ENCODE measurements at places on chromosomes 5 and 9.

DNA sequence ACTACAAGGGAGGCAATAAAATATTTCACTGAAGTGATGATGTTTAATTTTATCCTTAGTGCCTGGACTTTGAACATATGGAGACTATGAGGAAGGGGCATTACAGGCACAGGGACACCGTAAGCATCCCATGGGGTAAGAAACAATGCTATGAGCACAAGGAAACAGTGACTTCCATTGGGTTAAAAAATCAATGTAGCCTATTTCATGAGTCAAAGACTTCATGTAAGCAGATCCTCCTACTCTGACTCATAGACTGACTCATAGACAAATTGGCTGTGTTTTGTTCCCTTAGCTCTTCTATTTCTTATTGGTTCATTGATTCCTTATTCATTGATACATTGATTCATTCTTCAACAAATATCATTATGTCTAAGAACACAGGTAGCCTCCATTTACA lies 351.0 kb downstream of the PRELID2 start:
- DNase-seq, result no peak

DNA sequence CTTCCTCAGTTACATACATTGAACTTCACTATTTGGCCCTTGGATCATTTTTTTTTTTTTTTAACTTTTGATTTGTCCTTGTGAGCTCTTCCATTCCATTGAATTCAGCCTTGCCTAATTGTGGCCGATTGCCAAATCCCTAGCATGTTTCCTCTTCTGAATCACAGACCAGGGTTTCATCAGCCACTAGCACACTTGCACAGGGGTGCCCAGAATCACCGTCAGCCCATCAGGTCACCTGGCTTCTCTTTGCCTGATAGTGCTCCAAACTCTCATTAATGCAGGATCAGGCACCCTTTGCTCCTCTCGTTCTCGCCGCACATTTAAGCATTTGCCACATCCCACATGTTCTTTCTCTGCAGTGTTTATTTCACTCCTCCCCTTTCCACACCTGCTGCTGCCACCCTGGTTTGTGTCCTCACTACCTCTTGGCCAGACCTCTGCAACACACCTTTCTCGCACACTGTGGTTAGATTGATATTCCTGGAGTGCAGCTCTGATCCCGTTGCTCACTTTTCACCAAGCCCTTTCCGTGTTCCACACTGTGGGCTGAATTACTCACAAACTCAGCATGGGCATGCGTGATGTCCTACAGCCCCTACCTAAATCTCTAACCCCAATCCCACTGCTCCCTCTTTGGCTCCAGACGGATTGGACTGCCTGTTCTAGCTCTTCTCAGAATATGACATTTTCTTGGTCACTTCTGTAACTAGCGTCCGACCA lies 9.8 kb downstream of the PIK3R1 start:
- DNase-seq, result peak; percentile 71

- DNase-seq, result no peak
Observed at GRCh38 chr5:138737494-138738265, 15.5 kb upstream of the CTNNA1 start.

DNA sequence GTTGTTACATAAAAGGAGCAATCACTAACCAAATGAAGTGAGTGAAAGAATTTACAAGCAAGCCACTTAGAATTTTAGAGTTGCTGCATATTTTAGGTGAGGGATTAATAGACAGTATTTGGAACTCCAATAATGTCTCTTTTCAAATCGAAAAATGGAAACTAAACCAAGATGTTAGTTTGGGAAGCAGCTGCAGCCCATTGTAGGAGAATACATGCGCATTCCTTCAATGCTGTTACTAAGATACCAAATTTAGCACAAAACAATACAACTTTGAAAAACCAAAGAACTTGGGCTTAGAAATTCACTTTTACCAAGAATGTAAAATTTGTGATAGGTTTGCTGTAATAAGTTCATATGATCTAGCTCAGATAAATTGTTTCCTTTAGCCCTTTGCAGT lies 411.8 kb upstream of the CDH6 start:
- no peak for DNase-seq

- peak; percentile 82 for DNase-seq
Observed at GRCh38 chr5:151213803-151214613, 9.9 kb downstream of the CCDC69 start.

DNA sequence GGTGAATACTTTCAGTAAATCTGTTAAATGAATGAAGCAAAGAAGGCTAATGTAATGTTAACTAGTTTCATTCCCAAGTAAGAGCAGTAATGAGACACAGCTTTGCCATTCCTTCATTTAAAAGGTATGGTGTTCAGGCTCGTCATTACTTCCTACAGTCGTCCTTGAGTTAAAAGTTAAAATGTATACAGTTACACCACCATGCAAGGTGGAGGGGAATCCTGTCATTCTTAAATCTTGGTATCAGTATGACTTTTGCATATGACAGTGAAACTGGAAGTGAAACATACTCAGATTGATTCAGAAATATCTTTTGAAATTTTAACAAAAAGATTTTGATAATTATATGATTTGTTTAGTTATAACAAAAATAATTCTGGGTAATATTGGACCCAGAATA lies 25.9 kb downstream of the MTRR start:
- no peak for DNase-seq

- DNase-seq, result no peak
Observed at GRCh38 chr5:89313044-89313443, 430.1 kb upstream of the MEF2C start.

DNA sequence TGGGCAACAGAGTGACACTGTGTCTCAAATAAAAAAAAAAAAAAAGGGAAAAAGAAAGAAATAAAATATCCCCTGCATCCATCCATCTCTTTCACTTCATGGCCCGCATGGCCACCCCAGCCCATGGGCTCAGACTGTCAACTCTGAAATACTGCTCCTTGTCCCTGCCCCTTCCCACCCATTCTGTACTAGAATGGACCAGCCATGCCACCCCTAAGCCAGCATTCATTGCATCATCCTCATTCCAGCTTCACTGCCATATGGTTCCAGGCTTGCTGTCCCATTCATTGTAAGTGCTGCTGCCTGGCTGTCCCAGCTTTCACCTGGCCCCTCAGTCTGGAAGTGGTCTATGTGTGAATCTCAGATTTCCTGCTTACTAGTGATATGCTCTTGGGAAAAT lies 46.2 kb downstream of the SPRY4 start:
- DNase-seq, result no peak

DNA sequence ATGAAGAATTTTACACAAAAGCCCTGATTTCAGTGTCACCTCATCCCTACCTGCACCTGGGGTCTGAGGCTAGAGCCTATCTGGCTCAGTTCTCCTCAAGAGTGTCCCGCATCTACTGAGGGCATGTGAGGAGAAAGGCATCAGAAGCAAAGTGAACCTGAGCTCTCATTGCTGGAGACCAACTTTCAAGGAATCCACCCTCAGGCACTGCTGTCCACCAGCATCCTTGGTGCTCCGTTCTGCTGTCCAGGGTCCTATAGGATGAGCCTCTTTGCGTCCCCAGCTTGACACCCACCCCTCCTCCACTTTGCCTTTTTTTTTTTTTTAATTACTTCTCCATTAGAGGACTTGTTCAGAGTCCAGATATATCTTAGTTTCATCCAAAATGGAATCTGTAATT lies 49.5 kb downstream of the CAMSAP1 start:
- DNase-seq, result no peak

GRCh38 chr5:6228257-6229250 lies 149.8 kb downstream of the MED10 start:
- no peak for DNase-seq

DNA sequence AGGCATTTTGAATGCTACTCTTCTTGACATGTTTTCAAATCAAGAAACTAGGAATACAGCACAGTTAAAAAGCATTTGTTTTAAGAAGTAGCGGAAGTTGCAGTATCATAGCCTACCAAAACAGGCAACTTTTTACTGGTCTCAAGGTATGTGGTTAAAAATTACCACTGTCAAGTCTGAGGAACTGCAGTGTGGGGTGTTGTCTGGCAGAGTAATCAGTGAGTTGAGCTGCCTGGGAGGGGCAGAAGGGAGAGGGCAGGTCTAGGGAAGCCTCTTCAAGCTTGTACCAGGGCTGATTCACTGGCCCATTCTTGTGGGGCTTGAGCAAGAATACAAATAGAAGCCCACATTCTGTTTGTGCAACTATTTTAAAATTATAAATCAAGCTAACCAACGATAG lies 42.4 kb upstream of the SV2C start:
- DNase-seq, result no peak

DNA sequence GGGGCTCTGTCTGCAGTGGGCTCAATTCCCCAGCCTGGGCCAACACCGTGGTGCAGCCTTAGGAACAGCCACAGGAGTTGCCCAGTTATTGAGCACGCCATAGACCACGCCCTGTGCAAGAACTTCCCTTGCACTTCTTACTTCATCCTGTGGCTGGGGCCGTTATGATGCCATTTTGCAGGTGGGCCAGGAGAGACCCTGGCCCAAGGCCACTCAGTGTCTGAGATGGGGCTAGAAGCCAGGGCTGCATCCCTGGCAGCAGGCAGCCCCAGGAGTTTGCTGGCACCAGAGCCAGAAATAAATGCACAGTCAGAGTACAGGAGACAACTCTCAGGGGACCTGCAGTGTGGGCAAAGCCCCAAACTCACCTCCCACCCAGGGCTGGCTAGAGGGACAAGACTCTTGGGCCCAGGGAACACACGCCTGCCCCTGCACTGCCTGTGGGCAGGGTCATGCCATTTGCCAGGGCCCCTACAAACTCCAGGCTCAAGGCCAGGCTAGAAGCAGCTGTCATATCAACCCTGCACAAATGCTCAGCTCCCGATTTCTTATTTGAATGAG lies 6.7 kb downstream of the CORO2A start:
- DNase-seq, result no peak

- no peak for DNase-seq
Observed at GRCh38 chr5:112143690-112144089, 275.4 kb downstream of the EPB41L4A start.

GRCh38 chr9:93890436-93890935 lies 64.7 kb downstream of the BARX1 start:
- DNase-seq, result peak; percentile 6

- DNase-seq, result peak; percentile 17
Observed at GRCh38 chr5:135222771-135223170, 176.3 kb downstream of the MACROH2A1 start.

- no peak for DNase-seq
Observed at GRCh38 chr5:138472353-138472752, 7.1 kb downstream of the EGR1 start.

DNA sequence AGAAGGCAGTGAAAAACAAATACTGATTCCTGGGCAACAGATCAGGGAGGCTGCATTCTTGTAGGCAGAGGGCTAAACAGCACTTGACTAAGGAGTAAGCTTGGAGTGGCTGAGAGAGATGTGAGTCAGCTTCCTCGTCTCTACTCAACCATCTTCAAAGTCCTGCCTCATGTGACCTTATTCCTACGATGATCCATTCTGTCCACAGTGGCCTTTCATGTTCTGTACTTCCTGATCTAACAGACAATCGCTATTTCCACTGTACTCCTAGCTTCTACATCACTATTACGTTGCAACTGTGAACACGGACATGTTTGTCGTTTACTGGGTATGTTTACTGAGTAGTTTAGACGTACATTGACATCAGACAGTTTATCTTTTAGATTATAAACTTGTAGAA lies 365.4 kb downstream of the ARL15 start:
- no peak for DNase-seq

DNA sequence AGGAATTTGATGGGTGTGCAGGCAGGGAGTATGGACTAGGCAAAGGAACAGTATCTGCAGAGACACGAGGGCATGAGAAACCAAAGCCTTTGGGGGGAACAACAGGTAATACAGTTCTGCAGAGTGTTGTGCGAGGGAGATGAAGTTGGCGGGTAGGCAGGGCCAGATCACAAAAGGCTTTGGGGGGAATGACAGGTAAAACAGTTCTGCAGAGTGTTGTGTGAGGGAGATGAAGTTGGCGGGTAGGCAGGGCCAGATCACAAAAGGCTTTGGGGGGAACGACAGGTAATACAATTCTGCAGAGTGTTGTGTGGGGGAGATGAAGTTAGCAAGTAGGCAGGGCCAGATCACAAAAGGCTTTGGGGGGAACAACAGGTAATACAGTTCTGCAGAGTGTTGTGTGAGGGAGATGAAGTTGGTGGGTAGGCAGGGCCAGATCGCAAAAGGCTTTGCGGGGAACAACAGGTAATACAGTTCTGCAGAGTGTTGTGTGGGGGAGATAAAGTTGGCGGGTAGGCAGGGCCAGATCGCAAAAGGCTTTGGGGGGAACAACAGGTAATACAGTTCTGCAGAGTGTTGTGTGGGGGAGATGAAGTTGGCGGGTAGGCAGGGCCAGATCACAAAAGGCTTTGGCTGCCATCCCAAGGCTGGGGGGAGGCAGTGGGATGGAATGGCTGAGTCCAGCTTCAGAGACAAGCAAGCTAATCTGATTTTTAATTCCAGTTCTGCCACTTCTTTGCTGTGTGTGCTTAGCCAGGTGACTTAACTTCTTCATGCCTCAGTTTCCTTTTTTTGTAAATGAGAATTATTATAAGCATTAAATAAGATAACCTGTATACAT lies 33.0 kb downstream of the FRMPD1 start:
- DNase-seq, result no peak

DNA sequence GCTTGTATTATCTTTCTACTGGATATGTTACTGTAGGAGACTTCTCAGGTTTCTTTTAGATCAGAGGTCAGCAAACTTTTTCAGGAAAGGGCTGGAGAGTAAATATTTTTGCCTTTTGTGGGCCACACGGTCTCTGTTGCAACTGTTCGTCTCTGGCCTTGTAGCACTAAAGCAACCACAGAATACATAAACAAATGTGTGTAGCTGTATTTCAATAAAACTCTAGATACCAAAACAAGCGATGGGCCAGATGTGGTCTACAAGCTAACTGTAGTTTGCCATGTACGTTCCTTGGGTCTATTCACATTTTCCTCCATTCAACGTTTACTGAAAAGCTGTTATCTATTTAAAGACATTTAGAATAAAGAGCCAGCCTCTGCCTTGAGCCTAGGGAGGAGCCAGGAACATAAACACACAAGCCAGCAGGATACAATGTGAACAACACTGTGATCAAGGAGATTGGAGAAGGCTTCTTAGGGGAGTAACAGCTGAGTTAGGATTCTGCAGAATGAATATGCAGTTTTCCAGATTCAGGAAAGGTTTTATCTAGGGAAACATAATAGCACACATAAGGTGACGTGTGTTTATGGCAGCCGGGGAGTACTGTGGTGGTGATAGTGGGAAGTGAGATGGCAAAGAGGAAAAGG lies 33.0 kb upstream of the HOMER1 start:
- no peak for DNase-seq

DNA sequence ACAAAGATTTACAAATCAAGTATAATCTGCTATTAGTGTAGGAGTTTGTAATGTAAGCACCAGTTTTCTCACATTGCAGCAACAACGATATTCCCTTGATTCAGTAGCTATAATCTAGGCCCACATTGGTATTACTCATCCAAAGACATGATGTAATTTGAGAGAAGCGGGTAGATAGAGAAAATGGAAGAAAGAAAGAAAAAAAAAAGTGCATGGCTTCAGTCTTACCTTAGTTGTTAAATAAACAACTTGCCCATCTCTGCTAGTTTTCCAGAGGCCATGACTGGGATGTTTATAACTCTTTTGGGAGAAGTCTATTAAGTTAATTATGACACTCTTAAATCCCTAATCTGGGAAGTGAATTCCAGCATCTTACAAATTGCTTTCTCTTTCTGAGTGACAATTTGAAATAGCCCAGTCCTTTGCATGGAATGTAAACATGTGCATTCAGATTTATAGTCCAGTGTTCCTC lies 2.8 kb downstream of the MELK start:
- DNase-seq, result no peak
